Pancreas (tissue), 10 donors: ENCODE measurements at places on chromosomes 3 and 15. TPM values are rescaled to one million over a fixed set of nuclear protein-coding genes. Genes with fewer than 3 reads are reported as not detected.

FSIP1 gene
- 0.44 TPM for total RNA-seq

IDH2 gene
- 116 TPM for total RNA-seq

RHOV gene
- total RNA-seq = 3.5 TPM

SEMA3G gene
- total RNA-seq = 2.1 TPM
